ENCODE measurements at places on chromosomes 1 and 21.

DNA sequence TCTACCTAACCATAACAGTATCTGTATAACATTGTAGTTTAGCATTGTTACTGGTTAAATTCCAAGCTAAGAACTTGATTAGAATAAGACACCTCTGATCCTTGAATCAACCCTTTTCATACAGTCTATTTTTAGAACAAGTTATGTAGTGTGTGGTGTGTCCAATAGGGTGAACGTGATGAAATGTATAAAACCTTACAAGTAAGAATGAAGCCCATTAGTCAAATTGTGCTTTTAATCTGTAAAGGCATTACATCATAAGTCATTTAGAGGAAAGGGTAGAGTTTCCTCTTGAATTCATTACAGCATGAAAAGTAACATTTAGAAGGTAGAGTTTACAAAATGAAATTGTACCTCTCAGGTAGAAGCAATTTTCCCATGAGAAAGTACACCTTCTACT, 479.2 kb downstream of the LTN1 start:
- no peak for DNase-seq

DNA sequence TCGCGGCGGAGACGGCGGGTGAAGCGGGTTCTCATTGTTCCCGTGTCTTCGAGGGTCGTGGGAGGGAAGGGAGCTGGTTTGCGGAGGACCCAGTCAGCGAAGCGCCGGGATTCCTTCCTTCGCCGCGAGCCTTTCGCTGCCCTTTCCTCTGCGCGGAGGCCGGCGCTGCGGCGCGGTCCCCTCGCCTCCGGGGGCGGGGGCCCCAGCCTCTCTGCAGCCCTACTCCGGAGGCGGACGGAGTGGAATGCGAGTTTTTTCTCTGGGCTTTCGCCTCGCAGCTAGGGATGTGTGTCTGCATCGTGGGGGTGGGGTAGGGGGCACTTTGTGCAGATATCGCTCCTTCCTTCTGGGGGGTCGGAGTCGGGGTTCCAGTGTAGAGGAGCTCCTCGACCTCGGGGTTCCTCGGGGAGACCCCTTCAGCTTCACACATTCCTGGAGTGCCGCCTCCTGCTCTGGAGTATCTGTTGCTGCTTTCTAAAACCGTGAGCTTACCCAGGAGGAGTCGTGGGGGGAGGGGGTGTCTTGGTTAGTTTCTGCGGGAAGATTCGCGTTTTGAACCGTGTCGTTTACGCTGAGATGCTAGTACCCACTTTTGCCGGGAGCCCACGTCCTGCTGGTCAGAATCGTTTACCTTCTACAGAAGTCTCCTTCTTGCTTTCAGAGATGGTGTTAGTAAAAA, 595 bp downstream of the RNF2 start:
- no peak for DNase-seq

DNA sequence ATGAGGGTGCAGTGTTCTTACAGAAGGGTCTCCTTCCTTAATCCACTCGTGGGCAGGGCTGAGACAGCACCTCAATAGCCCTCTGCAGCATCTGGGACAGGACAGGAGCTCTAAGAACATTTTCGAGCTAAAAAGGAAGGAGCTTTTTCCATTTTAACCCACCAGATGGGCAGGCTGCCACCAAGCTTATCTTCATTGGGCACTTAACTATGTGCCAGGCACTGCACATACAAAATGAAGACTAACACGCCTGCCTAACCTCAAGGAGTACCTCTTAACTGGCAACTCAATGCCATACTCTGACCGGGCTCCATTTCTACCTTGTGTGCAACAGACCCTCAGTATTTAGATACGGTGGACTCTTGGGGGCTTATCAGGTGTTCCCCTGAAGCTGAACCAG, 48.2 kb downstream of the SSBP3 start:
- no peak for DNase-seq

DNA sequence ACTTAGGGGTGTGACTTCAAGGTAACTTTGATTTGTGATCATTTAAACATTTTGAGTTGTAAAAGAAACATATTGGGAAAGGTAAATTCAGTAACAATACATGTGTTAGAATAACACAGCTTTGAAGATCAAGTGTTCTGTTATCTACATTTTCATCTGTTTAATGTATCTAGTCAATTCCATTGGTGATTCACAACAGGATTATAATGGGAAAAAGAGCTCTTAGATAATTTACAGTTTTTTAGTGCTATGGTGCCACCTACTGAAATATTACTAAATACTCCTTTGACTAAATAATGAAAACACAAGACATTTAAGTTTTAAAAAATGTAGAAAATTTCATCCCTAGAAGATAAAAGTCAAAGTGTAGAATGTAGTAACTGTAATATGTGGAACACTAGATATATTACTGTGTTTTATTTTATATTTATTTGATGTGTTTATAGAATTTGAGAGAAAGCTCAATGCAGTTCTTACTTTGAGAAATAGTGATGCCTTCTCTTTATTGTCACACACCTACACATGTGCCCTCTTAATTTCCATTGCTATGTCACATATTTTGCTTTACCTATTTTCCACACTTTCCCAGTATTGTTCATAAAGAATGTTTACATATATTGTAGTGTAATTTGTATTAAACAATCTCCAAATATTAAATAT, 47.4 kb downstream of the PTPRC start:
- DNase-seq: no peak

DNA sequence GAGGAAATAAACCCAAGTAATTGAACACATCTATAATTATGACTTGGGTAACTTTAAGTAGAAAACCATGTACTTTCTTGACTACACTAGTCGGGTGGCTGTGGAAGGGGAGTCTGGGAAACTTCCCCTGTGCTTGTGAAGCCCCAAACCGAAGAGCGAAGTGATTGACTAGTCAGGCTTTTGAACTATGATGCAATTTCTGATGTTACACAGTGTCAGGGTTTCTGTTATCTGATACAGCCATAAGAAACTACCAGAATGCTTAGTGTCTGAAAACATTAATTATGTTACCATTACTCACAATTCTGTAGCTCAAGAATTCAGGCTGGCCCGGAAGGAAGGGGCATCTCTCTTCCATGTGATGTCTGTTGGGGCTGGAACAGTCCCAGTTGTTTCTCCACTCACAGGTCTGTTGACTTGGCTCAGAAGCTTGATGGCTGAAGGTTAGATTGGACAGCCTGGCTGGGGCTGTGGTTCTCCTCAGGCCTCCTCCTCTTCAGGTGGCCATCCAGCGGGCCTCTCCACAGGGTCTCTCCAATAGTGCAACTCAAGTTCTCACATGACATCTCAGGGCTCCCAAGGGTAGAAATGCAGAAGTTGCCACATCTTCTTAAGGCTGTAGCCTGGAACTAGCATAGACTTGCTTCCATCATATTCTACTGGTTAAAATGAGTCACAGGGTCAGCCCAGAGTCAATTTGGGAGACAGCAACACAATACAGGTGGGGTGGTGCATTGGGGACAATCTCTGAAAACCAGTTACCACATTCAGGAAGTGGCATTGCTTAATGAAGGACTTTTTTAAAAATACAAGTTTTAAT, 8.3 kb upstream of the C8B start:
- DNase-seq: no peak

All from stimulated activated CD4-positive, alpha-beta T cell treated with anti-CD3 and anti-CD28 coated beads, TNF-alpha, amount 100 ng/mL, for 48 hours (primary cell).